GOT3 (cell line): ENCODE measurements at places on chromosomes 2 and 18.

DNA sequence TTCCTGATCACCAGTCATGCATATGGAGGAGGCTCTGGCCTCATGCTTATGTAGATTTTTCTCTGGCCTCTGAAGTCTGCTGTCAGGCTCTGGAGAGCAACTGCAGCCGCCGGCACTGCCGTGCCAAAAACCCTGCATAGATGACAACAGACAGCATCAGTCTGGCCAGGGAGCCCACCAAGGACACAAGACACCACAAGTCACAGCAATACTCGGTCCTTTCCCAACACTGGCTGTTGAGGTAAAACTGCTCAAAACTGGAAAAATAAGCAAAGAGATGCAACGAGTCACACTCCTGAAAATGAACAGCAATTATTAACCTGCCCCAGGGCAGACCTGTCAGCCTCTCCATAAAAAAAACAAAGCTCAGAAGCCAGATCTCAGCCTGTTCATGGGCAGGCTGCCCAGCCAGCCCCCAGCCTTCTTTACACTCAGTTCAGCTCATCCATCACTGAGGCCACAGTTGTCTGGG, 186.0 kb upstream of the RAB6C start:
- no peak for DNase-seq

DNA sequence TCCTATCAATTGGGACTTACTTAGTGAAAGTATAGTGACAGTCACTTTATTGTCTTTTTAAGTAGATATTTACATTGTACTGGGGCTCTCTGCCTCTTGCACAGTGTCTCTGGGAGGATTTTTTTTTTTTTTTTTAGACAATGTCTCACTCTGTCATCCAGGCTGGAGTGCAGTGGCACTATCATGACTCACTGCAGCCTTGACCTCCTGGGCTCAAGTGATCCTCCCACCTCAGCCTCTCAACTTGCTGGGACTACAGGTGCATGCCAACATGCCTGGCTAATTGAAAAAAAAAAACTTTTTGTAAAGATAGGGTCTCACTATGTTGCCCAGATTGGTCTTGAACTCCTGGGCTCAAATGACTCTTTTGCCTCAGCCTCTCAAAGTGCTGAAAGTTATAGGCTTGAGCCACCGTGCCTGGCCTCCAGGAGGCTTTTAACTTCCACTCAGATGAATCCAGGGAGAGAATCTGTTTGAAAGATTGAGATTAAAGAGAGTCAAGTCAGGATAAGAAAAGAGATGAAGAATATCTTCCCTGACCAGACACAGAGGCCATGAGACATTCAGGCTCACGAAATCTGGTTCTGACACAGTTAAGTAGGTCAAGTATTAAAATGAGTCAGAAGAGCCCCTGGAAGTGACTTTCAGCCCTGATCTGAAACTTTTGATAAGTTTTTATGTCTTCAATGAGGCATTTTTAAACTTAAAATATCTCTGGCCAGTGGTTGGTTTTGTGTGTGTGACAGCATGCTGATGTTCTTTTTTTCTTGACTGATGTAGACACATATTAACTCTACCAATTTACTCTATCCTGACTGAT, 18.3 kb downstream of the ARHGEF33 start:
- no peak for DNase-seq

- DNase-seq = no peak
Observed at GRCh38 chr2:75499534-75499933, 61.2 kb downstream of the EVA1A start.

- no peak for DNase-seq
Observed at GRCh38 chr2:98487806-98488189, 43.1 kb downstream of the INPP4A start.

GRCh38 chr2:27336173-27336572, 13.3 kb upstream of the MPV17 start:
- no peak for DNase-seq

DNA sequence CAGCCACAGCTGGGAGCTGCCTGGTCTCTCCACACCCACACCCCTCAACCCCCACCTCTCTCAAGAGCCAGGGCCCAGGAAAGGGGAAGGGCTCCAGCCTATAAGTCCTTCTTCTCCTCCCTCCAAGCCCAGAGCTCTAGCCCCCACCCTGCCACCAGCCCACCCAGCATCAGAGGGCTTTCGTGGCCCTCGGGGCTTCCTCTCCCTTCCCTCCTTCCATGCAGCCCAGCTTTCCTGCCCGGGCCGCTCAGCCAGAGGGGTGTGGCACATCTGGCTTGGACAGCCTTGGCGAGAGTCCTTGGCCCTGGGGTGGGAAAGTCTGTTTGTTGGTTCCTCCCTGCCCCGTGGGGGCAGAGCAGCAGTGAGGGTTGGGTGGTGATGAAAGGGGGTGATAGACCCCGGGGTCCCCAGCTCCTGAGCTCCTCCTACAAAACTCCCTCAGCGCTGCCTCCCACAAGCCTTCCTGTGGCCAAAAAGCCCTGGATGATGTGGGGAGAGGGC, 7.0 kb downstream of the TNS1 start:
- no peak for DNase-seq
